ENCODE measurements at places on chromosomes 1 and 21.
A peak's percentile ranks its signal among the peaks of the same experiment; 100 is the strongest.

GRCh38 chr1:43968348-43968948 is 1.4 kb upstream of the DPH2 start:
- no peak for DNase-seq

DNA sequence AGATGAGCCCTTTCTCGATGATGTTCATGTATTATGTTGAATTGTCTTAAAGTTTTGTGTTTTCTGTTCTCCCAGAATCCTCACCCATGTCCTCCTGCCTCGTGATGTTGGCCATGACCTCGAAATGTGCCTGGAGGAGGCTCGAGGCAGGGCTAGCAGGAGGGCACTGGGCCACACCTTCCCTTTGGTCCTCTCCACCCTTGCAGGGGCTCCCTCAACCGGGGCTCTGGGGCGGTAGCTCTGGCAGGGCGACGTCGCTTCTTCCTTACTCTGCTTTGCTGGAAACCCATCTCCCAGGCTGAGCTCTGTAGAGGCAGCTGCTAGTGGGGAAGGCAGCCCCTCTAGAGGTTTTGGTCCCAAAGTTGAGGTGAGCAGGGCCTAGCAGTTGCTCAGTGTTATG is 14.3 kb downstream of the TFF3 start:
- no peak for DNase-seq

DNA sequence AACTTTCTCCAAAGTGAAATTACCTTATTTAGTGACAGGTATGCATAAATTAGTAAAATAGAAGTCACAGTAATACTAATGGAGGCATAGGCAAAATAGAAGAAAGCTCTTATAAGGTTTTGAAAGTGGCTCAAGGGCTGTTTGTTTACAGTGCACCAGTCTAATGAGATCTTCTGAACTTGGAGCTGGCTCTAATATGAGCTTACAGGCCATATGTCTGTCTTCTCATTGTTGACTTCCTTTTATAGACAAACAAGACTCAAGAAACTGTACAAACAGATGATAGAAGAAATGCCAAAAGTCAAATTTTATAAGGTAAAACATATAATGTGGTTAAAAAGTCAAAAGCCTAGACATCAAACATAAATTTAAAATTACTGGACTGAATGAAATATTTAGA is 207.5 kb upstream of the NEGR1 start:
- DNase-seq, result no peak

- DNase-seq, result no peak
Measured at GRCh38 chr21:33041981-33042380, 16.2 kb downstream of the OLIG2 start.

DNA sequence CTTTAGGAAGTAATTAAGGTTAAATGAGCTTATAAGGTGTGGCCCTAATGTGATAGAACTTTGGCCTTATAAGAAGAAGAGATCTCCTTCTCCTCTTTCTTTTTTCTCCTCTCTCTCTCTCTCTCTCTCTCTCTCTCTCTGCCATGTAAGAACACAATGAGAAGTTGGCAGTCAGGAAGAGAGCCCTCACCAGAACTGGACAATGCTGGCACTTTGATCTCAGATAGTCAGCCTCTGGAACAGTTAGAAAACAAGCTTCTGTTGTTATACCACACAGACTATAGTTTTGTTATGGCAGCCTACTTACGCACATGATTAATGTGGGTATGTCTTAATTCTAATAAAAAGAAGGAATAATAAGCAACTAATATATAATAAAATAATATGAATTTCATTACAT is 444.2 kb upstream of the LRRC7 start:
- no peak for DNase-seq

DNA sequence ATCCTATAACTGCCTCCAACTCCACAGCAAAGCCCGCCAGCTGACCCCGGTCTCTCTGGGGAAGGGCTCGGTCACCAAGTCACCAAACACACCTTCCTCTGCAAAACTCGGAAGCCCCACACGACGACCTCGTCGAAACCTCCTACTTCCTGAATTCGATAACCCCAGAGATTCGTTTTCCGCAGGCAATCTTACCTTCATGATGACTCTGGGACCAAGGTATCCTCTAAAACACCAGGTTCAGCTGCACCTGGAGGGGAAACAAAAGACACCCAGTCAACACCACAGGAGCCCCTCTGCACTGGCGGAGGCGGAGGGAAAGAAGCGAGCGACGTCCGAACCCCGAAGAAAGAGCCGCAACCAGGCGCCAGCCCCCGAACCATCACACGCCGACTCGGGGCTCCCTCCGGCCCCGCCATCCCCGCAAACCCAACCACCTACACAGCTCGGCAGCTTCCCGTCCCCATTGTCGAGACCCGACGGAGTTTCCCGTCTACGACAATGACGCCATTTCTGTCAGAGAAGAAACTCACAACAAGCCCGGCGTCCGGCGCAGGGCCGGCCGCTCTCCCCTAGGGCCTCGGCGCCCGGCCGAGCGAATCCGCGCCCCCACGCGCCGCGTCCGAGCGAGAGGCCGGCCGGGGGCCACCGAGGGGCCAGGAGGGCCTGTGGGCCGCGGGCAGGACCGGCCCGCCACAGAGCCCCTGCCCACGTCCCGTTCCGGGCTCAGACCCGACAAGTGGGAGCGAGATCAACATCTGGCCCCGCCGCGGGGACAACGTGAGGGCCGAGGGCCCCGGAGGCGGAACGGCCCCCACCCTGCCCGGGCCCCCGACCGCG is 1.0 kb downstream of the ARID4B start:
- DNase-seq, result no peak

DNA sequence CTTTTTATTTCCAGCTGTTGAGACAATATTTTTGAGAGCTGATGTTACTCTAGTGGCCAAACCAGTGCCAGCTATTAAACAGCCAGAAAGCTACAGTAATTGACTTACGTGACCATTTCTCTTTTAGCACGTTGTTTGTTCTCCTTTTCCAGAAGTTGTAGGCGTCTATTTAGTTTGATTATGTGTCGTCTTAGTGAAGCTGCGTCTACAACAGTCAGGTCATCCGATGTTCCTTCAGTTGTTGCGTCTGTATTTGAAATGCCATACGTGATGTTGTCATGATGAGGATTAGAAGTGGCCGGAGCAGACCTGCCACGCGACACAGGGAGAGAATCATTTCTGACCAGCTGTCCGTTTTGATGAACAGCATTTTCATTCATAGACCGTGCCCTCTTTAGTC is 38.2 kb downstream of the TMEM51 start:
- DNase-seq, result no peak

GRCh38 chr1:26154750-26155149 is 4.1 kb upstream of the FAM110D start:
- DNase-seq, result no peak

- no peak for DNase-seq
Measured at GRCh38 chr1:29358183-29358582, 121.9 kb downstream of the PTPRU start.

DNA sequence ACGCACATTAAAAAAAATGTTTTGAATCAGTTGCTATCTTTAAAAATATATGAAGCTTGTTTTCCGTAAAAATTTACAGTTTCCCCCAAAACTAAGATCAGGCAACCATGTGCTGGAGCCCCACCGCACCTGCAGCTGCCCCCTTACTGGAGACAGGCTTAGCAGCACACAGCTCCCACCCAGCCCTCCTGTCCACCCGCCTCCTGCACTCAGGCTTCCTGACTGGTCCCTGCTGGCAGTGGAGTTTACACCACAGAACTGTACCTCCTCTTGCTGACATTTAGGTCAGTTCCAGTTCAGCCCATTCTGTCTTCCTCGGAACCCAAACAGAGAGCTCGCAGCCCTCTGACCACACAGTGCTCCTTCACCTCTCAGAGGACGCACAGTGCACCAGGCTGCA is 2.1 kb downstream of the GPR161 start:
- no peak for DNase-seq

GRCh38 chr1:113871597-113872113 is at the start of gene PTPN22:
Gene PTPN22, minus strand, starts transcription at chr1:113871712.
- DNase-seq, result no peak

DNA sequence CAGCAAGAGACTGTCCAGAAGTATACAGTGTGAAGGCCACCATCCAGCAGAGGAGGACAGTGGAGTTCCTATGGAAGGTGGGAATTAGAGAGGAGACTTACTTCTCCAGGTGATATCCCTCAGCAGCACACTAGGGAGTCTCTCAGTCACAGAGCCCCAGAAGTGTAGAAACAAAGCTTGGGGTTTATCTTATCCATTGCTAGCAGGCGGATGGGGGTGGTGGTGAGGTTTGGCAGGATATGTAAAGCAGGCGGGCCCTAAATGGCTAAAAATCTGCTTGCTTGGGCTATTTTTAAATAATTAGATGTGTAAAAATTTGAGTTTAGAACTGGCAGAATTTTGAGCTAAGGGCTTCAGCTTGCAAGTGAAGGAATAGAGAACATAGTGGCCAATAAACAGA is 50.1 kb upstream of the RGS18 start:
- peak; percentile 1 for DNase-seq

- DNase-seq, result no peak
Measured at GRCh38 chr1:214264196-214264595, 16.8 kb upstream of the SMYD2 start.

GRCh38 chr1:119909890-119910596 is 13.7 kb upstream of the ADAM30 start:
- DNase-seq, result no peak

GRCh38 chr1:163346326-163346870 is 24.6 kb downstream of the NUF2 start:
- no peak for DNase-seq

Data from occipital lobe (tissue), 3 donors.